ENCODE measurements at places on chromosomes 16 and 17.

DNA sequence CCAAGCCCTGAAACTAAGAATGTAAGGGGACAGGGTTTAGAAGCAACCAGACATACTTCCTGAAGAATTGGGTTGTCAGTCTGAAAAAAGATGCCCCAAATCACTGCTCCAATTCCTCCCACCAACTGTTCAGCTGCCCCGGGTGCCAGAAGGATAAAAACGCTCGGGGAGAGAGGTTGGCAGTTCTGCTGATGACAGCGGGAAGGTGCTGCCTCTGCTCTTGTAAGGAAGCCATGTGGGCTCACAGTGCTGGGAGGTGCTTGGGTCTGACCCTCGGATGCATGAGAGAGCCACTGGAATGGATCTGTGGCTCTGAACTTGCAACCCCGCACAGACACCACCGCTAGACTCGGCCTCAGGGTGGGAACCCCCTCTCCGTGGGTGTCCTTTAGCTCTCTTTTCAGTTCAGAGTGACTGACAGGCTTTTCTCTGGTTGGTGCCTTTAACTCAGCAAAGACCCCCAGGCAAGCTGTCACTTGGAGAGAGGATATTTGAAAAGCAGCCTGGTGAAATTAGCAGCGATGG, 364.8 kb upstream of the RBFOX1 start:
- DNase-seq = no peak

DNA sequence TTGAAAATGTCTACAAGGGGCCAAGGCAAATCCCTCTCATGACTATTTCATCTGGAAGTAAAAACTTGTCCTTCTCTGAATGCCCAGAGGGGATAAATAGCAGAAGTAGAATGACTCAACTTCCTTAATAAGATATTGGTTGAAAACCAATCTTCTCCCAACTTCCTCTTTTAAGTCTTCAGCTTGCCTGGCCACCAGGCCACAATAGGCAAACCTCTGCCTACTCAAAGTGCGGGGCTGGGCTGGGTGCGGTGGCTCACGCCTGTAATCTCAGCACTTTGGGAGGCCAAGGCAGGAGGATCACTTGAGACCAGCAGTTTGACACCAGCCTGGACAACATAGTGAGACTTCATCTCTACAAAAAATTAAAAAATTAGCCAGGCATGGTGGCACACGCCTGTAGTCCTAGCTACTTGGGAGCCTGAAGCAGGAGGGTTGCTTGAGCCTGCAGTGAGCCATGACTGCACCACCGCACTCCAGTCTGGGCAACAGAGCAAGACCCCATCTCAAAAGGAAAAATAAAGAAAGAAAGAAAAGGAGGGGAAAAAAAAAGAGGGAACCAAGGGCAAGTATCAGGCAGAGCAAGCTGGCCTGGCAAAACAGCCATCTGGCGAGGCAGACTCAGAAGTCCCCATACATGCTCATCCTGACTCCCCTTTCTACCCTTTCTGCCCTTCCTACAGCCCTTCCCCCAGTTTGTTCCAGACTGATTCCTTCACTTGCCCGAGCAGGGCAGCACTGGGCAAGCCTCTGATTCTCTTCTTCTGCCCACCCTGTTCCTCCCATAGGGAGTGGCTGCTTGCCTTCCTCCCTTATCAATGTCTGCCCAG, 20.6 kb downstream of the MAP3K14 start:
- DNase-seq = no peak

DNA sequence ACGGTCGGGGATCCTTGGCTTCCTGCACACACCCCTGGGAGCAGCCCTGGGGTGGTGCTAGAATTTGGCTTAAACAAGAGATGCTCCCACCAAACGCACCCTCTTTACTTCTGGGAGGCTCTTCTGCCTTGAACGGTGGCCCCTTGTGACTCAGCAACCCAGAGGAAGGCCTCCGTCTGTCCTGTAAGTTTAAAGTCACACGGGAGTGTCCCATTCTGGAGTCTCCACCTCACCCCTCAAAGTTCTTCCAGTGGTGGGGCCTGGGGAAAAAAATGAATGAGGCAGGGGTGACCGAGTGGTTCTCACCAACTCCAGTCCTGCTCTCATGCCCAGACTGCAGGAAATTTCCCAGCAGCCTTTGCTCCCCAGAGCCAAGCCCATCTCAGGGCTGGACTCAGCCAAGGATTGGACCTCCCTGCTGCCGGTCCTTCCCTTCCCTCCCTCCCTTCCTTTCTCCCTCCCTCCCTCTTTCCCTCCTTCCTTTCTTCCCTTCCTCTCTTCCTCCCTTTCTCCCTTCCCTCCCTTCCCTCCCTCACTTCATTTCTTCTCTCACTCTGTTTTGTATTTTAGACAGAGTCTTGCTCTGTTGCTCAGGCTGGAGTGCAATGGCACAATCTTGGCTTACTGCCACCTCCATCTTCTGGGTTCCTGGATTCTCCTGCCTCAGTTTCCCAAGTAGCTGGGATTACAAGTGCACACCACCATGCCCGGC, 11.4 kb downstream of the ITGAD start:
- DNase-seq = peak; percentile 52

- no peak for DNase-seq
Observed at GRCh38 chr17:73727941-73728340, 83.7 kb upstream of the SDK2 start.

DNA sequence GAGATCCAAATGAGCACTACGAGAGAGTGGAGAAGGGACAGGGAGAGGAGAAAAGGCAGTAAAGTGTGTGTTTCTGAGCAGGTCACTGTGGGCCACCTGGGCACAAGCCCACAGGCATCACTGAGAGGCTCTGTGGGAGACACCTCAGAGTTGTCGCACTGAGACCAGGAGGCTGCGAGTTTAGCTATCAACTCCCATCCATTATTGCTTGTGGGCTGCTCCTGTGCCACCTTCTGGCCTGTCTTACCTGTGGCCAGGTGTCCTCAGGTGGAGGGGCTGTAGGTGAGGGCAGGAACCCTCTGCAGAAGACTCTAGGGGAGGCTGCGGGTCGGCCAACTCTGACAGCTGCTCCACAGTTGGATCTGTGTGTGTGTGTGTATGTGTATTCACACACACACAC, 2.5 kb upstream of the PRR29 start:
- DNase-seq = no peak

- peak; percentile 79 for DNase-seq
Observed at GRCh38 chr17:27793168-27793905, 7.0 kb downstream of the NOS2 start.

DNA sequence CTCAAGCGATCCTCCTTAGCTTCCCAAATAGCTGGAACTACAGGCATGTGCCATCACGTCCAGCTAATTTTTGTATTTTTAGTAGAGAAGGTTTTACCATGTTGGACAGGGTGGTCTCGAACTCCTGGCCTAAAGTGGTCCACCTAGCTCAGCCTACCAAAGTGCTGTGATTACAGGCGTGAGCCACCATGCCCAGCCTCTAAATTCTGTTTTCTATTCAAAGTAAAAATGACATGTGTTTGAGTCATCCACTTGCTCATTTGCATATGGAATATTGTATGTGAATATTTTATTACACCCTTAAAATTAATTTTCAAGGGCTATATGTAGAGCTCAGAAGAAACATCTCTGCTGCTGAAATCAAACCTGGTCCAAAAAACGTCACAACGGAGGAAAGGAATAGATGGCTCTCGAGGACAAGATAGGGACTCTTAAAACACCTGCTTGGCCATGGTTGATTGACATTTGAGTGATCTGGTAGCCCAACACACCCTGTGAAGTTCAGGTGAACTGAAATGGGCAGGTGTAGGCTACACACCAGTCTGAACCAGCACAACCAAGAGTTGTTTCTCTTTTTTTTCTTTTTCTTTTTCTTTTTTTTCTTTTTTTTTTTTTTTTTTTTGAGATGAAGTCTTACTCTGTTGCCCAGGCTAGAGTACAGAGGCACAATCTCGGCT, 51.1 kb downstream of the SF3B3 start:
- no peak for DNase-seq

GRCh38 chr17:44400226-44400847, 10.9 kb upstream of the ITGA2B start:
- DNase-seq = peak; percentile 47

DNA sequence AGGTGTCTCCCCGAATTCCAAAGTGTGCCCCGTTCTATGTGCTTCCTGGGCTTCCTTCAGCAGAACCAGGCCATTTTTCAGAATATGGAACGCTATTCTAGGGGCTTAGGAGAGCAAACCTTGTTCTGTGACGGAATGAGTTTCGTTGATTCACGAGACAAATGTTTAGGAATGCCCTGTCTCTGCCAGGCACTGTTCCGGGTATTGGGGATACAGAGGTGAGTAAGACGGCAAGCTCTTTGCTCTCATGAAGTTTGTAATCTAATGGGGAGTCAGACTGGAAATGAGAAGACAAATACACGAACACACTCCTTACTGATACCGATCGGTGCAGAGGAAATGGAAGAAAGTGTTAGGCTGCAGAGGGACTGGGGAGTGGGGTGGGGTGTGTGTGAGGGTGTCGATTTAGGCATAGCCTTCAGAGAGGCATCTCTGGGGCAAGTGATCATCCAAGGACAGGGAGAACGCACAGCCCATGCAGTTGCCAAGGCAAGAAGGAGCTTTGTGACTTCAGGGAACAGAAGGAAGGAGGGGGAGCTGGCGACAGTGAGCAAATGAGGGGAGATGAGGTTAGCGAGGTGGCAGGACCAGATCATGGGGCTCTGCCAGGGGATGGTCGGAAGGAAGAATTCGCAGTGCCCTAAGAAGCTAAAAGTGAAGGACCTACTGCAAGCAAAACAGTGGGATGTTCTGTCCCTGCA, 189.6 kb downstream of the MSI2 start:
- no peak for DNase-seq

GRCh38 chr17:65627891-65628643, 66.6 kb upstream of the AXIN2 start:
- no peak for DNase-seq
